ENCODE measurements at places on chromosomes 5 and 9.

DNA sequence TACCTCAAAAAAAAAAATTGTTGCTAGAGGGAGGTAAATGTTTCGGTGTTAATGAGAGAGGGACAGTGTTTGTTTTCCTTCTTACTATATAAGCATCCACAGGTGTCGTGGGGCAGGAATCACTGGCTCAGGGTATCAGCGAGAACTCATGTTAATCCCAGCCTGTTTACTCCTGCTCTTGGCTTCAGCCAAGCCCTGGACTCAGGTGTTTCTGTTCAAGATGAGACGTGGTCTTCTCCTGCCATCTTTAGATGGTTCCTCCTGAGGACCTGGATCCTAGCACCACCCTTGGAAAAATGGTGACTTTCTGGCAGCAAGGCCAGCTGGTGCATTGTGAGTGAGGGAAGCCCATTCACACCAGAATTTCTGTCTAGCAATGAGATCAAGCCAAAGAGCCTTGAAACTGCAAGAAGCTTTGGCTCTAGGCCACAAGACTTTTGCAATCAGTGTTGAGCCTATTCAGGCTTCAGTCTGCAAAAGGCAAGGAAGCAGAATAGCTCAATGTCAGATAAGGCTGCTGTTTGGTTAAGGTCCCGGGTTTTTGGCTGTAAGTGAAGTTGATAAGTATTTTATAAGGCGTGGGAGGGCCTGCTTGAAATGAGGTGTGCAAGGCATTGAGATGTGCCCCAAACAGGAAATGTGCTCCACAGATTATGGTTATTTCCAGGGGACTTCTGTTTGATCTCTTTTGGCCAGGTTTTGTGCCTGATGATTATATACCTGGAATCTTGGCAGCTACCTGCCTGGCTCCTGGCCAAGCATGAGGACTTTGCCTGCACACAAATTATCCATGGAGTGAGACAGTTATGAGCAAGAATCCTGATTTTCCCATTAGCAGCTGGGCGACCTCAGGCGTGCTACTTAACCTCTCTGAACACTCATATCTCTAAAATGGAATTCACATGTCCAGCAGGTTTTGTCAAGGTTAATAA, 99.8 kb downstream of the TENT4A start:
- DNase-seq, result no peak

- no peak for DNase-seq
These were observed 180.6 kb downstream of the EPB41L4A start for GRCh38 chr5:112238473-112238872.

DNA sequence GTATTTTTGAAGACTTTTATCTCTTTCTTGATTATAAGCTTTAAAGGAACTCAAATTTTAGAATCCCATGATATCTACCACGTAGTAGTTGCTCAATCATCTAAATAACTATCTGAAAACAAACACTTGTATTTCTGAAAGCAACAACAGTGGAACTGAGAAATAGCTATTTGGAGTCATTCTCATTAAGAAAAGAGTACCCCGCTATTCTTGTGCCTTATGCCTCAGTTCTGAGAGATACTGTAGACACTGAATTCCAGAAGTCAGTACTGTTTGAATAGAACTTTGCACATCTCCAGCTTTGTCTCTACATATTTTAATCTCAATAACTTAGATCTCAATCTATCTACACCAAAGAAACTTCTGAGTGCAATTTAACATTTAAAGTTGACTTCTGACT, 11.4 kb downstream of the CHD1 start:
- no peak for DNase-seq

- no peak for DNase-seq
These were observed 58.1 kb upstream of the SPTLC1 start for GRCh38 chr9:92173318-92173717.

- DNase-seq, result no peak
These were observed 82.1 kb downstream of the RXRA start for GRCh38 chr9:134408389-134408788.

DNA sequence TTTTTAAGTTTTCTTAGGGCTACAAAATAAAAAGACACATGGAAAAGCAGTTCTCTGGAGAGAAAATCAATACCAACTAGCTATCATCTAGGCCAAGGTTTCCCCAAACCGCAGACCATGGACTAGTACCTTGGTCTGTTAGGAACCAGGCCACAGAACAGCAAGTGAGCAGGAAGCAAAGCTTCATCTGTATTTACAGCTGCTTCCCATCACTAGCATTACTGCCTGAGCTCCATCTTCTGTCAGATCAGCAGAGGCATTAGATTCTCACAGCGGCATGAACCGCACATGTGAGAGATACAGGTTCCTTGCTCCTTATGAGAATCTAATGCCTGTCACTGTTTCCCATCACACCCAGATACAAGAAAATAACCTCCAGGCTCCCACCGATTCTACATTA, 1907.6 kb upstream of the ACO1 start:
- DNase-seq, result no peak

DNA sequence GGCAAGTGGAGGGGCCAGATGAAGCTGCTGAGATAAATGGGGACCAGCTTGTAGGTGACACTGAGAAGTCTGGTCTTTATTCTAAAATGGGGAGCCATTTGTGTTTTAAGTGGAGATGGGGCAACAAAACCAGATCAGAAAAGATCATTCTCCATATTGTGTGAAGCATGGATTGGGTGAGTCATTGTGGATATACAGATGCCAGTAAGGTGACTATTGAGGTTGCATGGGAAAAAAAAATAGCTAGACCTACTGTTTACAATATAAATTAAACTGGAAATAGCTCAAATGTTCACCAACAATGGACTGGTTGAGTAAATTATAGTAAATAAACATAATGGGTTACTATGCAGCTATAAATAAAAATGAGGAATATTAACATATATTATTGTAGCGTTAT, 5.4 kb upstream of the MAP1B start:
- DNase-seq, result no peak
